ENCODE measurements at places on chromosomes 5 and 9.

DNA sequence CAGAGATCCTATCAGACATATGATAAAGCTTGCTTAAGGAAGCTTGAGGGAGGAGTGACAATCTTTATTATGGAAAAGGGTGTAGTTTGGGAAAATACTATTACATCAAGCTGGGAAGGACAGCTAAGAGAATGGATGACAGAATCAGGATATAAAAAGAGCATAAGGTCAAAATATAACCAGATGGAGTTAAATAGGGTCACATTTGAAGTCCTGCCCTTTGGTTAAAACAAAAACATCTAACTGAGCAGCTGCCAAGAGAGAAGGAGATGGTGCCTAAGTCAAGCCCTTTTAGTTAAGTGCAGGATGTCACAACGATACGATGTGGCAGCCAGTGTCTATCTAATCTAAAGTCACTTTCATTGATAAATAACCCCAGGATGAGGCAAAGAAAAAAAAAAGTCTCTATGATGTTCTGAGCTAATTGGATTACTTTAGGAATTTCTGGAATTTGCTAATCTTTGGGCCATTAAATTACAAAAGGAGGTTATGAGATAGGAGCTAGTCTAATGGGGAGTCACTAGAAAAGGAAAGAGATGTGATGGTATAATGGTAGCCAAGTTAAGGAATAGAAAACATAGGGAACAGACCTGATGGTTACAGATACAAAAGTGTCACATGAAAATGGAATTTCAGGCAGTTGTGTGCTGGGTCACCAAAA, 365.2 kb downstream of the PDE4D start:
- DNase-seq = no peak

DNA sequence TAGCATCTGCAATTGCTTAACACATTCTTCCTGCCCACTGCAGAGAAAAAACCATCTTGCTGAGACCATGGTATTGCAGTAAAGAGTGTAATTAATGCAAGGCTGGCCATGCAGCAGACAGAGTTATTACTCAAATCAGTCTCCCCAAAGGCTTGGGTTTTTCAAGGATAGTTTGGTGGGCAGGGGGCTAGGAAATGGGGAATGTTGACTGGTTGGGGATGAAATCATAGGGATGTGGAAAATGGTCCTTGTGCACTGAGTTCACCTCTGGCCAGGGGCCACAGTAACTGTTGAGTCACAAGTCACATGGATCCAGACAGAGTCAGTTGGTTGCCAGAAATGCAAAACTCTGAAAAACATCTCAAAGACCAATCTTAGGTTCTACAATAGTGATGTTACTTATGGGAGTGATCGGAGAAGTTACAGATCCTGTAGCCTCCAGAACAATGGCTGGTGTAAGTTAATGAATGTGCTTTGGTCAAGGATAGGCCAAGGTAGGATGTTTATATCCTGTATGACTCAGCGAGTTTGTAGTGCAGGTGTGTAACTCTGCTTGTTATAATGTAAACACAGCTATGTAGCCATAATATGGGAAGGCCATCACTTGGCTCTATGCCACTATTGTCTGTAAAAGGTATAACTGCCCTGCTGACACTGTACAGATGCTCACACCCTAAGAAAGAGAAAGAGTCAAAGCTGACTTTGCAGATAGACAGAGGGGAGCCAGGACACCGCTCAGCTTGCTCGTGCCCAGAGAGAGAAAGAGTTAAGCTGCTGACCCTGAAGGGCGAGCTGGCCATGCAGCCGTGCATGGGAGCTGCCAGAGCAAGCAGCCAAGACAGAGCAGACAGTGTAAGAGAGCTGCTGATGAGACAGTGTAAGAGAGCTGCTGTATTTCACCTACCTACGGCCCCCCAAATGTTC, 27.2 kb downstream of the C9orf152 start:
- no peak for DNase-seq

GRCh38 chr5:103718108-103718507, 155.5 kb upstream of the NUDT12 start:
- DNase-seq = no peak

DNA sequence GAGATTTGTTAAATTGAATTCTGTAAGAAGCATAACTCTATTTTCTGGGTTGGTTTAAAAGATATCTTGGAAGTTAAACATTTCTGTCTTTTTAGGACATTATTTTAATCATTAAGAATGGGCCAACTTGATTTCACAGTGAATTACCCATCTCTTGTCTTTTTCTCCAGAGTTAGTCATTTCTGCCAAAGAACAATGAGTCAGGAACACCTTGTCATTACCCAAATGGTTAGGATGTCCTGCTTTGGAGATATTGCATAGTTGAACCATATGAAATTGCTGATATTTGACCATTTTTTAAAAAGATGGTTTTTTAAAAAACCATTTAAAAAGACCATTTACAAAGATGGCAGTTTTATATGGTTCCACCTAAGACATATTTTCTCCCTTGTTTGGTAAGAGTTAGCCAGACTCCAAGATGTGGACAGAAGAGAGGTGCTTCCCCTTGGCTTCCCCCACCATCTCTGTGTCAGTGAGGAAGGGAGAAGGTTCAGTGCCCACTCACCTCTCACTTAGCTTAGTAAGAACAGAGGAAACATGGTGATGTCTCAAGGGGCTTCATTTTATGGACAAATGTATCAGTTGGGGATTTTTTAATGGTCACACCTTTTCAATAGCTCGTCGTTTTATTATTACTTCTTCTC, 103.0 kb downstream of the PCSK1 start:
- DNase-seq = no peak

DNA sequence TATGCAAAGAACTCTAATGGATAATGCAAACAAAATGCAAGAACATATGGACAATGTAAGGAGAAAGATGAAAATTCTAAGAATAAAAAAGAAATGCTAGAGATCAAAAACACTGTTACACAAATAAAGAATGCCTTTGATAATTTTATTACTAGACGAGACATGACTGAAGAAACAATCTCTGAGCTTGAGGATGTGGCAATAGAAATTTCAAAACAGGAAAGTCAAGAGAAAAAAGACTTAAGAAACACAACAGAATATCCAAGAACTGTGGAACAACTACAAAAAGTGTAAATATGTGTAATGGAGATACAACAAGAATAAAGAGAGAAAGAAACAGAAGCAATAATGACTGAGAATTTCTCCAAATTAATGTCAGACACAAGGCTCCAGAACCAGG, 140.5 kb upstream of the ACOT12 start:
- no peak for DNase-seq

DNA sequence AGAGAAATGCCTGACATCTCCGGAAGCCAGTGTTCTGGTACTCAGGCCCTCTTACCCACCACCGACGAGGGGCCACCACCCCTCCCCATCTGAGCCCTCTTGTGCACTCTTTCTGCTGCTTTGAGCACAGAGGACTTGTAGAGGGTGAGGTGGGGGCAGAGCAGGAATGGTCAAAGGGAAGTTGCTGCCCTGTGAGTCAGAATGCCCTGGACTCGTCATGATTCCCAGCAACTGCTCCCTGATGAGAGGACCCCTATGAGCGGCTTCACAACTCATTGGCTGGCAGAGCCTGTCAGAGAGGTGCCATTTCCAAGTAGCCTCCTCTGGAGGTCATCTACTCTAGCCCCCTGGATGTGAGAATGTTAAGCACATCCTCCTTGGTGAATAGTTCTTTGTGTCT, 845 bp downstream of the ECSCR start:
- DNase-seq = no peak

DNA sequence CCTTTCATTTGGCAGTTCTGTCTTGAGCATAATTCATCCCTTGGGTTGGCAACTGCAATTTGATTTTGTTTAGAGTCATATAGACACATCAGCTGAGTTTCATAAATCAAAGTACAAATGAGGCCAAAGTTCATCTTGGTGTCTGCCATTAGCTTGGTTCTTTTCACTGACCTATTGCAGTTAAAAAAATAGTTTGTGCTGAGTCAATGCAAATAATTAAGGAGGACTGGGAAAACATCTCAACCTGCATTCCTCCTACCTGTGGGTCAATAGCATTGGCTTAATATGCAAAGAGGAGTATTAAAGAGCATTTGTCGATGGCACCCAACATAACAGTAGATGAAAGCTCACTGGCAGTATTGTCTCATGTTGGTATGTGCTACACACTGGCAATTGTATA, 1.6 kb downstream of the PKD2L2 start:
- DNase-seq = no peak

DNA sequence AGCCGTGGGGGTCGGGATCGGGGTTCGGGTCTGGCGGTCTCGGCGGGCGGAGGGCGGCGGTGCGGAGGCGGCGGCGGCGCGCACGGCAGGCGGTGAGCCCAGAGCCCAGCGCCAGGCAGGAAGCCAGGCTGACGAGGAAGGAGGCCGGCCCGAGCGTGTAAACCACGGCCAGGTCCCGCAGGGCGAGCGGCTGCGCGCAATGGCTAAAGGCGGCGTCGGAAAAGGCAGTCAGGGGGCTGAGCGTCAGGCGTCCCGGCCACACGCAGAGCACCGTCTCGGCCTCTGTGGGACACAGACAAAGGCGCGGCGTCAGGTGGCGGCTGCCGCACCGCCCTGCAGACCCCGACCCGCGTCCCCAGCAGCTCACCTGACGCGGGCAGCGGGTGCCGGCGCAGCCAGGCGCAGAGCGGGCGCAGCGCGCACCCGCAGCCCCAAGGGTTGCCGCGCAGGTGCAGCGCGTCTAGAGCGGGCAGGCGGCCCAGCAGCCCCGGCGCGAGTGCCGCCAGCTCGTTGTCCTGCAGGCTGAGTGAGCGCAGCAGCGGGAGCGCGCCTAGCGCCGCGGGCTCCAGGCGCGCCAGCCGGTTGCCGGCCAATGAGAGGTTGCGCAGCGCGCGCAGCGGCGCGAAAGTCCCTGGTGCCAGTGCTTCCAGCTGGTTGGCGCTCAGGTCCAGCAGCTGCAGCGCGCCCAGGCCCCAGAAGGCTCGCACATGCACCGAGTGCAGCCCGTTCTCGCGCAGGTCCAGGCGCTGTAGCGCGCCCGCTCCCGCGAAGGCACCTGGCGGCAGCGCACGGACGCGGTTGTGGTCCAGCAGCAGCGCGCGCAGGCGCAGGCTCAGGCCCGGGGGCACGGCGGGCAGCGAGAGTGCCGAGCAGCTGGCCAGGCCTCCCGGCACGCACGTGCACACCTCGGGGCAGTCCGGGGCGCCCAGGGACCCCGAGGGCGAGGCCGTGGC, 671 bp downstream of the LRRC26 start:
- DNase-seq = no peak

- DNase-seq = no peak
Observed at GRCh38 chr9:105117234-105117633, 127.2 kb upstream of the SLC44A1 start.

GRCh38 chr5:173242079-173242478, 7.1 kb upstream of the NKX2-5 start:
- DNase-seq = no peak

DNA sequence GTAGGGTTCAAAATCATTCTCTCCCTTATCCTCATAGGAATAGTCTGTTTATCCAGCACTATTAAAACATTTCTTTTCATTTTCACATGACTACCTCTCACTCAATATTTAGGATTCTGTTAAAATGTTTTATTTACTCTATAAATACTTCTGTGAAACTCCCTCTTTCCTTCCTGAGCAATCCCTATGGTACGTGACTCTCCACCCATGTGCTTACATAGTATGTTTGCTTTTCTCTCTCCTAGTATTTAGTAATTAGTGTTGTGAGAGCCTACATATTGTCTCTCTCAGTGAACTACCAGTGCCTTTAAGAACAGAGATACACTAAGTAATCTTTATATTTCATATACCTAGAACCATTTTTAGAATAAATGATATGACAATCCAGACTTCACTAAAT, 46.0 kb downstream of the PTPRD start:
- DNase-seq = no peak

- no peak for DNase-seq
Observed at GRCh38 chr9:89189215-89189614, 10.6 kb upstream of the SHC3 start.

GRCh38 chr5:126138281-126138931, 284.8 kb upstream of the GRAMD2B start:
- DNase-seq = no peak

GRCh38 chr9:104740621-104741020, 6.9 kb upstream of the NIPSNAP3A start:
- no peak for DNase-seq

DNA sequence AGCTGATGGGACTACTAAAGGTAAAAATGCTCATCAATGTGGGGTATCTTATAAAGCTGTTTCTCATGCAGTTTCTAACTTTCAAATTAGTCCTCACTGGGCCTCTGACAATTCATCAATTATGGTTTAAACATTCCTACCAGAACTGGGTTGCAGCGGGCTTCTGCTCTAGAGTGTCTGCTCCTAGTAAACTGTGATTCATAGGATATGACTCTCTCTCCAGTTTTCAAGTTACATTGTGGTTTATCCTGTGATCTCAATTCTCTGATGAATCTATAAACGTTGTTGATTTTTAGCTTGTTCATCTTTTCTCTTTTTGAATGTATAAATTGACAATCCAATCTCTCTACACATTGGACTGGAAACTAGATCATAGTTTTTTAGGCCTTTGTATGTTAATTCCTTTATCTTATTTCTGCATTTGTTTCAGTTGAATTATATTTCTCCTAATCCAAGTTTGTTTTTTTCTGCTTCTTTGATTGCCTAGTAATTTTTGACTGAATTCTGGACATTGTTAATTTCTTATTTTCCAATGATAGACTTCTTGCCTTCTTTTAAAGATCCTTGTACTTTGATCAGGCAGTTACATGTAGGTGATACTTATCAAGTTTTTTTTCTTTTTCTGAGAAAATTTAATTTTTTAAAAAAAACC, 822.6 kb downstream of the TLE1 start:
- no peak for DNase-seq

DNA sequence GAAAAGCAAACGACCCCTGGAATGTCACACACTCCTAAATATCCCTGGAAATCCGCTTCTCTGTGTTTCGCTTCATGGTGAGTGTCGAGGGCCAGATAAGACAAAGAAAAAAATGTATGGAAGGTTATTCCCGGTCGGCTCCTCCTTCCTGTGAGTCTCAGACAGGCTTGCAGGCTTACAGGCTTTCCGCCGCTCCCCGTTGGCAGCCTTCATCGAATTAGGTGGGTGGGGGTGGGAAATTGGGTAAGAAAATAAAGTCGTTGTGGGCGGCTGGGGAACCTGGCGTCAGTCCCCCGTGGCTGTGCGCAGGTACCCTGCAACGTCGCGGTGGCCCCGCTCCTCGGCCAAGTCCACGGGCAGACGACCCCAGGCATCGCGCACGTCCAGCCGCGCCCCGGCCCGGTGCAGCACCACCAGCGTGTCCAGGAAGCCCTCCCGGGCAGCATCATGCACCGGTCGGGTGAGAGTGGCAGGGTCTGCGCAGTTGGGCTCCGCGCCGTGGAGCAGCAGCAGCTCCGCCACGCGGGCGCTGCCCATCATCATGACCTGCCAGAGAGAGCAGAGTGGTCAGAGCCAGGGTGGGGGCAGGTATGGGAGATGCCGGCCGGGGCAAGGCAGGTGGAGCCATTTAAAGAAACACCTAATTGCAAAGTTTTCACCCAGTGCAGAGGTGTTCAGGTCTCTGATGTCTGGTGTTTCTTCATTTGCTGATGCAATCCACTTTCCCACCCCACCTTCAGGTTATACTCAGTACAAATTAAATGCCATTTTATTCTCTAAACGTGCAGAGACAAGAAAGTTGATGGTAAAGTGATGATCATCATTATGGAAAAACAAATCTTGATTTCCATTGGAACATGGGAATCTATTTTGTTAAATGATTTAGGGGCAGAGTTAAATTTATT, 3.2 kb downstream of the CDKN2B start:
- no peak for DNase-seq

Data from CD4-positive, alpha-beta T cell treated with Interleukin-15 for 1 hour (primary cell).